NCI-H1092 treated with DMSO at 0.1 percent for 48 hours (cell line): ENCODE measurements at places on chromosomes 6 and 20.

- DNase-seq = no peak
Observed at GRCh38 chr6:81031416-81031815, 721.1 kb downstream of the TENT5A start.

GRCh38 chr20:15163632-15164031 lies 826.2 kb upstream of the FLRT3 start:
- DNase-seq = no peak

DNA sequence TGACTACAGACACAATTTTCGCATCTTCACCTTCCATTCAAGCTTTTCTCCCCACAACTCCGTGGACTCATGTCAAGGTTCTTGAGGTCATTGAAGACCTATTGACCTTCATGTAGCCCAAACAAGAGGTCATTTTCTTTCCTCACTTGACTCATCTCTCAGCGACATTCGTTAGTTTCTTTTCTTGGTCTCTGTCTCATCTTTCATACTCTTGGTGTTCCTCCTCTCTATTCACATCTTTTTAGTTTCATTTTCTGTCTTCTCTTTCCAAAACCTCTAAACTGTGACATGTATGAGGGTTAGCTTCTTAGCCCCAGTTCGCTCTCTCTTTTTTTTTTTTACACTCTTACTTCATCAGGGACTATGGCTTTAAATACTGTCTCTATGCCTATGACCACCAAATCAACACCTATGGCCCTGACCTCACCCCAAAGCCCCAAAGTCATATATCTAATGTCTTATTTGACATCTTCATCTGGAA lies 128.6 kb upstream of the BACH2 start:
- no peak for DNase-seq

DNA sequence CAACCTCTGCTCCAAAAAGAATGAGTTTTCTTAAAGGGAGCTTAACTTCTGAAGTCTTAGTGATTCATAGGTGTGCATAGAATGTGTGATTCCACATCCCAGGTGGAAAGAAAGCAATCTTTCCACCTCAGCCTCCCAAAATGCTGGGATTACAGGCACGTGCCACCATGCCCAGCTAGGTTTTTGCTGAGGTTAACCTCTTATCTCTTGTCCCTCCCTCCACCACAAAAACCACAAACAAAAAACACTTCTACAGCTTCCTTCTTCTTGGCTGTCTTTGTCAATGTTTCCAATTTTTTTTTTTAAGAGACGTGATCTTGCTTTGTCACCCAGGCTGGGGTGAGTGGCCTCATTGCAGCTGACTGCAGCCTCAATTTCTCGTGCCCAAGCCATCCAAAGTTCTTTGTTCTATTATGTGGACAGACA lies 8.1 kb upstream of the CSE1L start:
- no peak for DNase-seq

GRCh38 chr6:128848212-128848935 lies 34.6 kb upstream of the LAMA2 start:
- DNase-seq = no peak

DNA sequence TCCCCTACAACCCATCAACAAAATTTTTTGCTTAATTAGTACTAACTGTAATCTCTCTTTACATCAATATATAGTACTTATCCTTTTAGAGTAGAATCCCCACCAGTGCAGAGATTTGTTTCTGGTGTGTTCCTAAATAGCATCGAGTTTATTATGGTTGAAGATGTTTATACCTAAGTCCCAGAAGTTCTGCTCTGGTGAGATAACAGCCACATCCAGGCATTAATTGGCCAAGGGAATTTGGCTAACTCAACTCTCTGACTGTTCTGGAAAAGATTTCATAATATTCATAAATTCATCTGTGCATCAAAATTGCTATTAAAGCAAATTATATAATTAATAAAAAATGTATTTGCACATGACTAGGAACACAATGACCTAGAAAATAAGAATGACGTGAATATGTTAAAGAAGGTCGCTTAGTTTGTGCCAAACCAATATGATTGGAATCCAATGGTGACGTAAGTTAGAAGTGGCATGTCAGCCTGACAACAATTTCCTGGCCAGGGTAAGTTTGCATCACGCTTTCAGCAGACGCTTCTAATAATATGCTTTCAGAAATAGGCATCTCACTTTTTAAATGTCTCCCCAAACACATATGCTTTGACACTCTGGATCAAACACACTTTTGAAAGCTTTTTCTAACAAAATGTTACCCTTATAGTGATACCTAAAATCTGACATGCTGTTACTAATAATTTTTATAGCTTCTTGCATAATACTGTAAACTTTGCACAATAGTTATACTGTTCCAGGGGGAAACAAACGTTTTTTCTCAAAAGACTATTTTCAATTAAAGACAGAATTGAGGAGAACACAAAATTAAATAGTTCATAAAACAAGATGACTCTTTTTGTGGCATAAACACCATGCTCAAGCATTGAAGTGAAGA lies 236.7 kb downstream of the TENT5A start:
- no peak for DNase-seq

DNA sequence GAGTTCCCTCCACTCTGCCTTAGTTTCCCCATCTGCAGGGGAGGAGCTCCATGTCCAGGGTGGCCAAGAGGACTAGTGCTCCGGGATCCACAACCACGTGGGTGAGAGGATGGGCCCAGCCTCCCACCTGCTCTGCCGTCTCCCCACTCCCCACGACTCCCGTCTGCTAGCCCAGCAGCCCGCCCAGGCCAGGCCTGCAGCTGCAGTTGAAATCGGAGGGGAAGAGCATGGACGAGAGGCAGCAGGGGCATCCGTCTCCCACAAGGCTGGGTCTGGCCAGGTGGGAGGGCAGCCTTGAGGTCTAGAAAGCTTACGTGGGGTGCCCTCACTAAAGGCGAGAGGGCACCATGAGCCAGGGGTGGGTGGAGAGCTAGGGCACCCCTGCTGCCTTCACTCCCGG lies 8.6 kb downstream of the NOL4L start:
- DNase-seq = no peak

GRCh38 chr20:44648068-44648467 lies 3.4 kb downstream of the ADA start:
- DNase-seq = no peak

DNA sequence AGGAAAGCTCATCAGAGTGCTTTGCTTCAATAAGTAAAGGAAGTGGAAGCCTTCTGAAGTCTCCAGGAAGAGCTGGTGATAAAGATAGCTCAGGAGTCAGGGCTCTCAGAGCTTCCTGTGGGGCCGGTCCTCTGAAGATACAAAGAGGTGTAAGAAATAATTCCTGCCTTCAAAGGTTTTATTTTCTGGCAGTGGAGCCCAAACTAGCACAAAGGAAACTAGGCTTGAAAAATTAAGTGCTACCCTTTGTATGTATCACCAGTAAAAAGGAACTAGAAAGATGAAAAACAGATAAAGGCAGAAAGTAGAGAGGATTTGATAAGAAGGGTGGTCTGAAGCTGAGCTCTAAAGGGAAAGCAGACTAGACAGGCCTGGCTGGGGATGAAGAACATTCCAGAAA lies 204.1 kb upstream of the SASH1 start:
- DNase-seq = no peak

DNA sequence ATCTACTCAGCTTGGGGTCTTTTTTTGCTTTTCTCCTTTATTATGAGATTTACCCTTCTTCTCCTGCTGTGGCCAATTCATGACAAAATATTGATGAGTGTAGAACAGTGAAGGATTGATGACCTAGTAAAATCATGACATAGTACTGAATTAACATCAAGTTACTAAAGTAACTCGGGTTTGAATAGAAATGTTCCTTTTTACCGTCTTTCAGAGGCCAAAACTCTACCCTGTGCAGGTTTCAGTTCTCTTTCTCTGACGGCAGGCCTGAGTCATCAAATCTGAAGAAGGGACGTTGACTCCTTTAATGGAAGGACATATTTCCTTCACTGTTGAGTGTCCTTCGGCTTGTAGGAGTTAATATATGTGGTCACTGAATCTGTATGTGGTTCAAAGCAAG lies 80.7 kb downstream of the RREB1 start:
- DNase-seq = no peak

GRCh38 chr20:37898233-37899104 lies 4.5 kb upstream of the VSTM2L start:
- DNase-seq = no peak

- no peak for DNase-seq
Observed at GRCh38 chr20:44394702-44395460, 39.4 kb downstream of the HNF4A start.

- DNase-seq = no peak
Observed at GRCh38 chr6:18215436-18215835, 48.9 kb downstream of the DEK start.

DNA sequence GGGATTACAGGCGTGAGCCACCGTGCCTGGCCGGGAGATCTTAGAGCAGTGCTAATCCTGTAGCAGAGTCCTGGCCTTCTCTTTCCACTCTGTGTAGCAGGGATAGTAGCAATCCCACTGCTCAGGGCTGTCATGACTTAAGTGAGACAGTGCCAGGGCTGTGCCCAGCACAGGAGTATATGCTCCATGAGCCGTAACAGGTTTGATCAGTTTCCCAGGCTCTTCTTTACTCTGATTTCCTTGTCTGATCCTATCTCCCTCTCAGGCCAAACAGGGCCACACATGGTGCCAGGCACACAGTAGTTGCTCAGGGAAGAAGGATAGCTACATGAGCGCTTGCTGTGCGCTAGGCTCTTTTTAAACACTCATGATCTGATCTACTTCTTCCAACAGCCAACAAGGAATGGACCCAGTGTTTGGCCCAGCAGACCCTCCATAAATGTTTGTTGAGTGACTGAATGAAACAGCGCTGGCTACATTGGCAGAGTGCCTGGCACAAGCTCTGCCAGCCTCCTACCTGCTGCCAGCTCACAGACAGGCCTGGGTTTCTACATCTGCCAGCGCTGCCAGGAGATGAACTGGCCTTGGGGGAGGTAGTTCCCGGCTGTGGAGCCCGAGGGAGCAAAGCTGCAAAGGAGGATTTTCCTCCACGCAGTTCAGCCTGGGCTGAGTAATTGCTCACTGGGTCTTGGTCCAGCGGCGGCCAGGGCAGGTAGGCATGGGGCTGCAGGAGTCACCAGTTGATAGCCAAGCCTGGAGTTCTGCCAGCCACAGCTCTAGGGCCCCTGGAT lies 36.9 kb downstream of the SNAI1 start:
- no peak for DNase-seq

GRCh38 chr6:31558631-31559500 lies 11.5 kb downstream of the NFKBIL1 start:
- no peak for DNase-seq

- no peak for DNase-seq
Observed at GRCh38 chr20:50322703-50323131, 132.1 kb downstream of the CEBPB start.

DNA sequence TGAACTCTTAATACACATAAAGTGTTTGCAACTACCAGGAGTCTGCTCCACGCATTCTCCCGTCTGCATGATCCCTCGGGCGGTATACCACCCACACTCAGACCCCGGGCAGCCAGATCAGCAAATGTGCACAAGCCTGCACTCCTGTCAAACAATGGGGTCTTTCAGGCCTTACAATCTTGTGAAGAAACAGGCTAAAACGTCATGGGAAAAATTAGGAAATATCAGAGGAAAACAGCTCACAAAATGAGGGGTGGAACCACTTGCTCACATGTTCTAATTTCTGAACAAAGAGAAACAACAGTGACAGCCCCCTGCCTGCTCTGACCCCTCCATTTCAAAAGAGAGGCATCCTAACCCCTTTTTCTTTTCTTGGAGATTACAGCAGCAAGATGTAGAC lies 69.4 kb downstream of the BACH2 start:
- no peak for DNase-seq

DNA sequence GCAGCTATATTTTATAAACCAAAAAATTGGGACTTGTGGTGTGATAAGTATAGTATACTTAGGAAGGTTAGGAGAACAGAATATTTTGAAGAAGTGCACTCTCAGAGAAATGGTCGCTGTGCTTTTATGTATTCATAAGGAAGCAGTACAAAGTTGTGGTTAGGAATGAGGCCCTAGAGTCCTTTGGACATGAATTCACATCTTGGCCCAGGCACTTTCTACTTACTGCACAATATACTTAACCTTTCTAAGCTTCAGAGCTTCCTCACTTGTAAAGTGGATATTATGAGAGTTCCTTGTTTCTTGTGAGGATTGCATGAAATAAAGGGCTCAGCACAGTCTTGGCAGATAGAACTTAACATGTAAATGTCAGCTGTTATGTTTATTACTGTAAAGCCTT lies 21.0 kb upstream of the SERINC3 start:
- DNase-seq = no peak

GRCh38 chr20:56552911-56553629 lies 20.0 kb downstream of the FAM209B start:
- no peak for DNase-seq

DNA sequence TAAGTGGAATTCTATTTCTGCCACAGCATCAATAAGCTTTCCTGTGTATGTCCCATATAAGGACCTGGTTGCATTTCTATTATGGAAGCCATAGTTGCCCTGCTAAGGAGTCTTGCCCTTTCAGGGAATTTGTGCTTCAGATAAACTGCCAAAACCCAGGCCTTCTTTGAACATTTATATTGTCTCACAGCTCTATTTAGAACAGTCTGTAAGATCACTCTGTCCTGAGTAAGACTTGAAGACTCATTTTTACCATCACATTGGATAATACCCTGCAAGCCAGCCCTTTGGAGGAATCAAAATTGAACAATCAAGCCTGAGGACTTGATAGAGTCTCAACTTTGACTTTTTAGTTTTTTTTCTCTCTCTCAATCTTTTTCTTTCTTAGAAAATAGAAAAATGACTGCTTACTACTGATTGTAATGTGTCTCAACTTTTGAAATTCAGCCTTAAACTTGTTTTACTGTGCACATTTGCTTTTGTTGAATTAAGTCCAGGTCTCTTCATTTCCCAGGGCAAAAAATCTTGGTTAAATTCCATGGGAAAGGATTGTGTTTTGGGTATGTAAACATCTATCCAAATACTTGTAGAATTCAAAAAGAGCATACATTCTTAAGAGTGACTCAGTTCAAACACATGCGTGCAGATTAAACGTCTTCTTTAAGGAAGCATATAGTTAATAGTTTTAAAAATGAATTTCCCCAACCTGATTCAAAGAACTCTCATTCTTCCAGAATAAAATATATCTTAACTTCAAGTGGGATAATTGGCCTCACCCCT lies 91.2 kb downstream of the PLCB1 start:
- no peak for DNase-seq

GRCh38 chr6:108559097-108559883 lies 1.4 kb upstream of the FOXO3 start:
- DNase-seq = peak; percentile 78

- no peak for DNase-seq
Observed at GRCh38 chr20:44781118-44781517, 29.2 kb downstream of the RIMS4 start.

GRCh38 chr20:50339466-50339901 lies 148.9 kb downstream of the CEBPB start:
- DNase-seq = no peak

GRCh38 chr6:150898399-150899170 lies 33.1 kb downstream of the MTHFD1L start:
- no peak for DNase-seq

- DNase-seq = no peak
Observed at GRCh38 chr20:39523405-39523804, 561.3 kb downstream of the DHX35 start.

DNA sequence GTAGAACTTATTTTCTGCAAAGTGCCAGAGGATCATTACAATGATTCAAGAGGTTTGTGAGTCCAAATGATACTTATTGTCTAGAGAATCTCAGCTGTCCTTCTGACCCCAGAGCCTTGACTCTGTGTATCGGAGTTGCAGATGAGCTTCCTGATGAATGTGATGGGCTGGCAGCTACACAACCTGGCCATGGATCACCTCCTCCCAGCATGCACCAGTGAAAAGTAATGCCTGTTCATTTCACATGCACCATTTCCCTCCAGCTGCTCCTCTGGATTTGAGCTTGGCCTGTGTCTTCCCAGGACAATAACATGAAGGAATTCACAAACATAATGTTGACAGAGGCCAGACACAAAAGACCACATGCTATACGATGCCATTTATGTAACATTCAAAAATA lies 30.0 kb downstream of the SNHG17 start:
- DNase-seq = no peak
